Activated CD8-positive, alpha-beta memory T cell treated with anti-CD3 and anti-CD28 coated beads for 1 hour (primary cell): ENCODE measurements at places on chromosomes 2 and 18.

DNA sequence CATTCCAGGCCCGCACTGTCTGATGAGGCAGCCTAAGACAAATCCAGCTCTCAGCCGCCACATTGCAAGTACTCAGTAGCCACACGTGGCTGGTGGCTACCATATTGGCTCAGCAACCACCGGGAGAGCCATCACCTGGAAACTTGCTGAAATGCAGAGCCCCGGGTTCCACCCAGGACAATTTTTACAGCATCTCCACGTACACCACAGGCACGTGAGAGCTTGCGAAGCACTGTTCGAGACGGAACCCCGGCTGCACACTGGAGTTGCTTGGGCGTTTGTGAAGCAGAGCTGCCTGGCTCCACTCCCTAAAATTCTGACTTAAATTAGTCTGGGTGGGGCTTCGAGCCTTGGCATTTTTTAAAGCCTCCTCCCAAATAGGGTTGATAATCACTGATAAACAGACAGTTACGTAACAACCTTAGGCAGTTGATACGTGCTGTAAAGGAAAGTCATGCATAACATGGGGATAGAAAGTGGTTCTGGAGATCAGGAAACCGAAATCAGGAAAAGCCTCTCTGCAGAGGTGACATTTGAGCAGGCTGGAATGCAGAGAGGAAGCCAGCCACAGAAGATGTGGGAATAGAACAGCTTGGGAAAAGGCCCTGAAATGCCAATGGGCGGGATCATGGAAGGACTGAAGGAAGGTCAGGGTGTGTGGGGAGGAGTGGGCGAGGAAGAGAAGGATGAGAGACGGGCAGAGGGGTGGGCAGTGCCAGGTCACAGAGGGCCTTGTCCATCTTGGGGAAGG, 6.2 kb downstream of the ASAP2 start:
- DNase-seq: no peak

DNA sequence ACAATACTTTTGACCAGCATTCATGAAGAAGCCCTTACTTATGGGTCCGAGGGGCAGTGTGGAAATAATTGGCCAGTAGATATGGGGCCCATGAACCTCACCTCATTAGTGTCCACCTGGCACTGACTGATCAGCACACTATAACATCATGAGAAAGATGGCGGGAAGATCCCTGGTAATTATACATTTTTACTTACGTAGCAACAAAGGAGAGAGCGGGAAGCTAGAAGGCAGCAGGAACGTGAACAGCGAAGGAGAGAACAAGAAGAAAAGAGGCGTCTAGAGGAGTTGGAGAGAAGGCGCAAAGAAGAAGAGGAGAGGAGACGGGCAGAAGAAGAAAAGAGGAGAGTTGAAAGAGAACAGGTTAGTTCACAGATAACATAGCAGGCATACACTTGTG, 136.0 kb upstream of the IL1R2 start:
- no peak for DNase-seq

DNA sequence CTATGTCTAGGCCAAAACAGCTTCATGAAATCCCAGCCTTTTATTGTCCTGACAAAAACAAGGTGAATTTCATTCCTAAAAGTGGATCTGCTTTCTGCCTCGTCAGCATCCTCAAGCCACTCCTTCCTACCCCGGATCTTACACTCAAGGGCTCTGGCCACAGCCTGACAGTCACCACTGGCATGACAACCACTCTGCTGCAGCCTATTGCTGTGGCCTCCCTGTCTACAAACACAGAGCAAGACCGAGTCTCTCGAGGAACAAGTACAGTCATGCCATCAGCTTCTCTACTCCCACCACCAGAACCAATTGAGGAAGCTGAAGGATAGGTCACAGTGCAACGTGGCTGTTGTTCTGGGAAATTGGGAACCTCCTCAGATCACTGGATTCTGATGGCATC, 106.1 kb downstream of the ICA1L start:
- DNase-seq: no peak

GRCh38 chr18:56035546-56035945, 447.6 kb upstream of the TCF4 start:
- no peak for DNase-seq

- DNase-seq: no peak
Observed at GRCh38 chr2:126356631-126357030, 299.3 kb upstream of the GYPC start.
